Pancreas (tissue), 10 donors: ENCODE measurements at places on chromosomes 4 and X. TPM values are rescaled to one million over a fixed set of nuclear protein-coding genes. Genes with fewer than 3 reads are reported as not detected.

The ETDA gene
- not detected for total RNA-seq

The P2RY10 gene
- 0.41 TPM for total RNA-seq

The SMIM10L2A gene
- 2.3 TPM for total RNA-seq

The SRPK3 gene
- total RNA-seq, result 0.19 TPM

The DTHD1 gene
- 0.09 TPM for total RNA-seq

The MAGEA2B gene
- total RNA-seq, result not detected

The CTSO gene
- 10.6 TPM for total RNA-seq

The MAP3K15 gene
- 1.3 TPM for total RNA-seq

The NUDT11 gene
- 2.0 TPM for total RNA-seq

The LGI2 gene
- total RNA-seq, result 0.22 TPM

The NLGN3 gene
- 0.04 TPM for total RNA-seq

The GAB1 gene
- total RNA-seq, result 10.0 TPM

The NPY2R gene
- not detected for total RNA-seq

The PCDH10 gene
- total RNA-seq, result 0.12 TPM

The CSN1S1 gene
- total RNA-seq, result not detected

The ATP2B3 gene
- not detected for total RNA-seq

The PNMA6F gene
- total RNA-seq, result not detected

The GPAT3 gene
- total RNA-seq, result 0.69 TPM

The MTTP gene
- not detected for total RNA-seq

The AR gene
- 1.2 TPM for total RNA-seq

The RPL39 gene
- total RNA-seq, result 1,199 TPM

The DOK7 gene
- 2.5 TPM for total RNA-seq

The MAGEB3 gene
- total RNA-seq, result not detected

The MAGEA12 gene
- total RNA-seq, result not detected

The GAGE12H gene
- total RNA-seq, result not detected

The UGDH gene
- 48.0 TPM for total RNA-seq

The ABCG2 gene
- total RNA-seq, result 0.50 TPM

The NSUN7 gene
- 7.2 TPM for total RNA-seq

The PPEF2 gene
- total RNA-seq, result not detected

The ANAPC4 gene
- 14.8 TPM for total RNA-seq

The MAGEA2 gene
- not detected for total RNA-seq

The CPE gene
- 22.9 TPM for total RNA-seq

The PRDM8 gene
- 1.00 TPM for total RNA-seq

The PNCK gene
- total RNA-seq, result not detected

The RNF150 gene
- 2.5 TPM for total RNA-seq

The SHROOM3 gene
- total RNA-seq, result 11.7 TPM

The TRIML2 gene
- total RNA-seq, result not detected

The SPANXB1 gene
- not detected for total RNA-seq

The SLC16A2 gene
- total RNA-seq, result 3.2 TPM

The FAM9C gene
- not detected for total RNA-seq

The PHOX2B gene
- not detected for total RNA-seq

The BMX gene
- 0.64 TPM for total RNA-seq

The GPRIN3 gene
- total RNA-seq, result 3.7 TPM

The BBS12 gene
- 1.6 TPM for total RNA-seq
